ENCODE measurements at places on chromosomes 3 and 15.
A peak's percentile ranks its signal among the peaks of the same experiment; 100 is the strongest.

DNA sequence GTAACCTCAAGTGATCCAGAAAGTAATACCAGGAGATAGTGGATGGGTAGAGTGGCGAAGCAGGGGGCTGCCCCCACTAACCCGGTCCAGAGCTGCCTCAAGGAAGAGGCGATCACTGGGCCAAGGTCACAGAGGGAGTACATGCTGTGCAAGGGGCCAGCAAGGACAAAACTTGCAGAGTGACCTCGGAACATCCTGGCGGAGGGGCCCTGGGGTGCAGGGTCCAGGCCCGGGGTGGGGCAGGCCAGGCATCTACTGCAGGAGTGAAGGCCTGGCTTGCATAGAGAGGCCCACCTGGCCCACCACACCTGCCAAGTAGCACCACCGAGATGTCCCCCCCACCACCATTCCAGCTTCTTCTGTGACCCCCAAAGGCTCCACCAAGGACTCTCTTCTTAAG lies 17.6 kb downstream of the IQSEC1 start:
- no peak for DNase-seq

DNA sequence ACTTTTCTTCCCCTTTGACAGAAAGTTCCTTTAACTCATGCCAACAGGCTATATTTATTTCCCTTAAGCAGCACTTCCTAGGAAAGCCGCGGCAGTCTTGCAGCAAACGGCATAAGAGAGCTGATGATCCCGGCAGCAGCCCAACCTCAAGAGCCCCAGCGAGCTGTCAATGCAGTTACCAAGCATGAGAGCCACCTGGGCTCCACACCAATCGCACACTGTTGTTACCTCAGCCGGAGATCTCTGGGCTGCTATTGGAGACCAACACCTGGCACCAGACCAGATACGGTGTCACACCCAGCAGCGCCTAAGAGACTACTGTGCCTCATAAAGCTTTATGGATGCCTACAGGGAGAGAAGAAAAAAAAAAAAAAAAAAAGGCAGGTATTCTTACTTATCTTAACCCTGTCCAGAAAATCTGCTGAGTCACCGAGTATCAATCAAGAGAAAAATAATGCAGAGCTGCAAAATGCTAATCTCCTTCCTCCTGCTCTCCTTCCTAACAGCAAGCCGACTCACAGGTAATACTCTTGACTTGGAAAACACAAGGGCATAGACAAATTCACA lies 11.7 kb downstream of the ABCC5 start:
- DNase-seq: peak; percentile 14

DNA sequence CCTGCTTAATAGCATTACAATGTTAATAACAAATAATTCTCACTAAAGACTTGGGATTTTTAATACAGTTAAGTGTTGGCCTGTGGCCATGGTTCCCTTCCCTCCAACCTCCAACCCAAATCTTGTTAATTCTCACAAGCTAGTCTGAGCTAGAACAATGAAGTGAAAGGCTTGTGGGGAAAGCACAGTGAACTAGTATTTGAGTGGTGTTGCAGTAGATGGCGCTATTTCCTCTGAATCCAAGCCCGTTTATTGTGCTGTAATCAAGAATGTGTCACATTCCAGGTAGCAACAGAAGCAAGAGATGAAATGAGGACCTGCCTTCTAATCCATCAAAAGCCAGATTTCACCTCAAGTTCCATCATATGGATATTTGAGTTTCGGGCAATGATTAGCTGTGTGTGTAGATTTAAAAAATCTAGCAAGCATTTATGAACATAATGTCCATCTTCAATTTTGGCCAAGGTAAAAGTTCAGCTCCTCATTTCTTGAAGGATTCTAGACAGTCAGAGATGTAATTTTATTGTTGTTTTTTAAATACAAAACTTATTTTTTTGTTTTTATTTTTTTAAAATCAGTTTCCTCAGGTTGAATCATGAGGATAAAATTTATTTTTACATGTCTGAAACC lies 160.7 kb downstream of the SQOR start:
- DNase-seq: peak; percentile 71

- no peak for DNase-seq
Observed at GRCh38 chr3:196988241-196989029, 19.8 kb upstream of the PIGZ start.

GRCh38 chr3:134927599-134927998 lies 132.5 kb downstream of the EPHB1 start:
- no peak for DNase-seq
